ENCODE measurements at places on chromosomes 16 and 17.

GRCh38 chr17:1979182-1979985 is 45.8 kb downstream of the RTN4RL1 start:
- no peak for DNase-seq

GRCh38 chr17:58956997-58957724 is 149.5 kb downstream of the TRIM37 start:
- DNase-seq: no peak

DNA sequence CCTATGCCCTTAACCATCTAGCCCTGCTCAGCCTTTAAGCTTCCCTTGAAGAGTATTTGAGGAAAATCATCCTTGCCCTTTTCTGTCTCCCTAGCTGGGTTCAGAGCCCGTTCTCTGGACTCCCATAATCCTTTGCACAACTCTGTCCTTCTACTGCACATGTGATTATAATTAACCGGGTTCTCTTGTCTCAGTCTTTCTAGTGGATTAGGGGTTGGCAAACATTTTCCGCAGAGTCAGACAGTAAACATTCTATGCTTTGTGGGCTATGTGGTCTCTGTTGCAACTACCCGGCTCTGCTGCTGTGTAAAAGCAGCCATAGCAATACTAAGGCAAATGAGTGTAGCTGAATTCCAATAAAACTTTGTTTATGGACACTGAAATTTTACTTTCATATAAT is 80.0 kb downstream of the CDRT15 start:
- no peak for DNase-seq

- no peak for DNase-seq
Observed at GRCh38 chr17:33949100-33949499, 306.0 kb upstream of the CCL2 start.

- no peak for DNase-seq
Observed at GRCh38 chr17:10585529-10585928, 36.1 kb upstream of the MYH2 start.

DNA sequence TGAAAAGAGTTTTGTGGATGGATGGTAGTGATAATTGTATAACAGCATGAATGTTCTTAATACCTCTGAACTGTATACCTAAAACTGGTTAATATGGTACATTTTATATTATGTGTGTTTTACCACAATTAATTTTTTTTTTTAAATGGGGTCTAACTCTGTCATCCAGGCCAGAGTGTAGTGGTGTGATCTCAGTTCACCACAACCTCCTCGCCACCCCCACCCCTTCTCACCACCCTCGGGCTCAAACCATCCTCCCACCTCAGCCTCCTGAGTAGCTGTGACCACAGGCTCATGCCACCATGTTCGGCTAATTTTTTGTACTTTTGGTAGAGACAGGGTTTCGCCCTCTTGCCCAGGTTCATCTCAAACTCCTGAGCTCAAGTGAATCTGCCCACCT is 123.2 kb downstream of the CDRT15L2 start:
- DNase-seq: no peak

DNA sequence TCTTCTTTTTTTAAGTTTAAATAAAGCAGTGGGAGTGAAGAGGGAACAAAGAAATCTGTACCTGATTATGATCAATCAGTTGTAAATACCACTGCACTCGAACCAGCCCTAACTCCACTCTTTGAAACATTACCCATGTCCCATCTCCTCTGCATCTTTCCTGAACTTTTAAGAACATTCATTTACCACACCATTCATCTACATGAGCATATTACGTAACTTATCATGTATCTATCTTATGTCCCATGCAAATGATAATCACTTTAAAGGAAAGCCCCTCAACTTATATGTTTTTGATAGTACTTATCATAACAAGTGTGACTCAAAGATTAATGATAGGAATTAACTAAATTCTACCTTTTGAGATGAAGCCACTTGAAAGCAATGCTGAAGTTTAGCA is 10.7 kb upstream of the BRIP1 start:
- DNase-seq: no peak

GRCh38 chr16:71460236-71460635 is 1.8 kb downstream of the ZNF23 start:
- DNase-seq: no peak

DNA sequence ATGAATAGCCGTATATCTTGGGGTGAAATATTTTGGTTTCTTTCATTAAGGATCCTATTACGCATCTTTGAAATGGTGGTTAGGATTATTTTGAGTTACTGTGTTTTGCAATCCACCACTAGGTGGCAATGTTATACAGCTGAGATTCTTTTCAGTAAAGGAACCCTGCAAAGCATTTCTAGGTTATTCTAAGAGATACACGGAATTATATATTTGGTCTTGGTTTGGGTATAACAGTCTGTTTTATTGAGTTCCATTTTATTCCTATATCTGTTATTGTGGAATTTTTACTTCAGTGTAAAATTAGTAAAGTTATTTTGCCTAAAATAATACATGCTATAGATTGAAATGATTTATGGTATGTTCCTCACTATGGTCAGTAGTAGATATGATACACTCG is 62.9 kb upstream of the CPHXL start:
- no peak for DNase-seq

- DNase-seq: no peak
Observed at GRCh38 chr16:165539-166374, at the start of gene HBM. HBM (plus strand) TSS chr16:165978; CDS start chr16:165998, 20 bp downstream.

- no peak for DNase-seq
Observed at GRCh38 chr16:84839054-84839453, 19.3 kb downstream of the CRISPLD2 start.

DNA sequence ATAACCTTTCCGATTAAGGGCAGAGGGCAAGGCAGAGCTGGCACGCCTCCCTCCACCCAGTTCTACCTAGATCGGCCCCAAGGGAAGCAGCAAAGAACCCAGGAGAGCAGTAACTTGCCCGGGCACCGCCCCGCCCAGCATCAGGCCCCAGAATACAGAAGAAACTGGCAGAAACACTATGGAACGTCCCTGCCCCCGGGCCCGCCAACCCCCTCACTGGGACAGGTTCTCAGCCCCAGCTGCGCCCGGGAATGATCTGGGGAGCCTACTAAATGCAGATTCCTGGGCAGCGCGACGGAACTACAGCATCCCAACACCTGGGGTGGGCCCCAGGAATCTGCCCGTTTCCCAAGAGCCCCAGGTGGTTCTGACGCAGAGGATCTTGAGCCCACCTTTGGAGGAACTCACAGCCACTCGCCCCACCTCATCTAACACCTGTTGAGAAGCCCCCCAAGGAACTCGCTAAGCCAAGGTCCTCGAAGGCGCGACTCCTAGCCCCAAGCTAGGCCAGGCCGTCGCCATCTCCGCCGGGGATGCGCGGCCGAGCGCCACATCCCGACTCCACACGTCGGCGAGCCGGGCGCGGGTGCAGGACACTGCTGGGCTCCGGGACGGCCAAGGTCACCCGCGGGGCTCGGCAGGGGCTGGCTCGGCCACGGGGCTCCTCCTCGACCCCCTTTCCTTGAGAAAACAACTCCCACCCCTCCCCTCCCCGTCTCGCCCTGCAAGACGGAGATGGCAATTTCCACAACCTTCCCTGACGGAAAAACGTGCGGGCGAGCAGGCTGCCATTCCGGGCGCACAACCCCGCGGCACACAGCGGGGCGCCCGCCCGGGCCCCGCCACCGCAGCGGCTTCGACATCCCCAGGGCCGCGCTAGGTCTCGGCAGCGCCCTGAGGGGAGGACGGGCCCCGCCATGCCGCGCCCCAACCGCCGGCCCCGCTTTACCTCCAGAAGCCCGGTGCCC is 913 bp downstream of the CDIP1 start:
- no peak for DNase-seq

DNA sequence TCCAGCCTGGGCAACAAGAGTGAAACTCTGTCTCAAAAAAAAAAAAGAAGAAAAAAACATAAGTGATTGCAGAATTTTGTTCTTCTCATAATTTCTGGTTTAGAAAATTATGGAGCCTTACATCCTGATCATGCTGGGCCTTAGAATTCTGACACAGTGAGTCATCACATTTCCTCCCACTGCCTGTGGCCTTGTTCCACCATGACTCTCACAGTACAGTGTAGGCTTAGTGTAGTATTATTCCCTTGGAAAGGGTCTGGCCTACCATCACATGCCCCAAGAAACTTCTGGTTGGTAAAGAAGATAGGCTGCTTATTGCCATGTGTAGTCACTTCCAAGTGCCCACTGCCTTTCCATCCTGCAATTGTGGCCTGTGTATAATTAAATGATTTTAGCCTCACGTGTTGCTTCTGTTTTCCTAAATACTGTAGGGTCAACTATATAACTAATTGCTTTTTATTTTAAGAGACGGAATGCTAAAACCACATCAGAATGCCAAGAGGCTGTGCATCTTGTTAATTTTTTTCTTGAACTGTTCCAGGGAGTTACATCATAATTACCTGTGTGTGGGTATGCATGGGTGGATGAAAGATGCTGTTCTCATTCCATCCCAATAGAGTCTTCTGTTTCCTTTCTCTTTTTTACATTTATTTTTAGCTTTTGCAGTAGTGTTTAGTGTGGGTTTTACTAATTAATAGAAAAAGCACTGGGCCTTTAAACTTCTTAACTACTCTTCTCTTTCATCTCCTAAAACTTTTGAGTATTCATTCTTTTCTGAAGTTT is 25.9 kb downstream of the OGFOD1 start:
- DNase-seq: no peak

DNA sequence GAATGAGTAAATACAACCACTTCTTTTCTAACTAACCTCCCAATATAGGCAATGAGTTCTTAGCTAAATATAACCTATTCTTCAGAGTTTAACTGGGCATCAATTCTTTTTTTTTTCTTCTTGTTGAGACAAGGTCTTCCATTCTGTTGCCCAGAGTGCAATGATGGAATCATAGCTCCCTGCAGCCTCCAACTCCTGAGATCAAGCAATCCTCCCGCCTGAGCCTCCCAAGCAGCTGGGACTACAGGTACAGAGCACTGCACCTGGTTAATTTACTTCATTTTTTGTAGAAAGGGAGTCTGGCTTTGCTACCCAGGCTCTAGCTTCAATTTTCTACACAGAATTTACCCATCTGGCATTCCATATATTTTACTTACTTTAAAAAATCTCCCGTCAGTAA is 1.1 kb downstream of the METTL16 start:
- DNase-seq: no peak

- DNase-seq: no peak
Observed at GRCh38 chr16:19939553-19939952, 54.9 kb upstream of the GPRC5B start.

DNA sequence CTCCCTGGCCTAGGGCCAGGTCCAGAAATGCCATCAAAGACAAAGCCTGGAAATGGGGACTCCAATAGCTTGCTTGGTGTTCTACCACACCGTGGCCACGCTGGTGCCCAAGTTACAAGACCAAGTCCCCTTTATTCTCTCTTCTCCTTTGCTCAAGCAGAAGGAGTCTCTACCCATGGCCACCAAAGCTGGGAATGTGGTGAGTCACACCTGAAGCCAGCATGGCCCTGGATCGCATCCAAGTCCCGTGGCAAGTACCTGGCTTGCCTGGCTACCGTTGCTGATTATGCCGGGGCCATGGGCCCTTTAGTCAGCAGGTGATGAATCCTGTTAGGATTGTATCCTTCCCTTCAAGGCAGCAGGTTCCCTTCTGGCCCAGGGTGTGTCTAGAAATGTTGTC is 260.0 kb downstream of the HAPSTR1 start:
- no peak for DNase-seq

- DNase-seq: no peak
Observed at GRCh38 chr16:67242138-67242730, 5.0 kb downstream of the FHOD1 start.

- DNase-seq: no peak
Observed at GRCh38 chr17:12195418-12195817, 174.7 kb downstream of the MAP2K4 start.

GRCh38 chr17:16926571-16927451 is 45.1 kb downstream of the TNFRSF13B start:
- DNase-seq: no peak

GRCh38 chr17:30557916-30558685 is 80.9 kb downstream of the GOSR1 start:
- no peak for DNase-seq

DNA sequence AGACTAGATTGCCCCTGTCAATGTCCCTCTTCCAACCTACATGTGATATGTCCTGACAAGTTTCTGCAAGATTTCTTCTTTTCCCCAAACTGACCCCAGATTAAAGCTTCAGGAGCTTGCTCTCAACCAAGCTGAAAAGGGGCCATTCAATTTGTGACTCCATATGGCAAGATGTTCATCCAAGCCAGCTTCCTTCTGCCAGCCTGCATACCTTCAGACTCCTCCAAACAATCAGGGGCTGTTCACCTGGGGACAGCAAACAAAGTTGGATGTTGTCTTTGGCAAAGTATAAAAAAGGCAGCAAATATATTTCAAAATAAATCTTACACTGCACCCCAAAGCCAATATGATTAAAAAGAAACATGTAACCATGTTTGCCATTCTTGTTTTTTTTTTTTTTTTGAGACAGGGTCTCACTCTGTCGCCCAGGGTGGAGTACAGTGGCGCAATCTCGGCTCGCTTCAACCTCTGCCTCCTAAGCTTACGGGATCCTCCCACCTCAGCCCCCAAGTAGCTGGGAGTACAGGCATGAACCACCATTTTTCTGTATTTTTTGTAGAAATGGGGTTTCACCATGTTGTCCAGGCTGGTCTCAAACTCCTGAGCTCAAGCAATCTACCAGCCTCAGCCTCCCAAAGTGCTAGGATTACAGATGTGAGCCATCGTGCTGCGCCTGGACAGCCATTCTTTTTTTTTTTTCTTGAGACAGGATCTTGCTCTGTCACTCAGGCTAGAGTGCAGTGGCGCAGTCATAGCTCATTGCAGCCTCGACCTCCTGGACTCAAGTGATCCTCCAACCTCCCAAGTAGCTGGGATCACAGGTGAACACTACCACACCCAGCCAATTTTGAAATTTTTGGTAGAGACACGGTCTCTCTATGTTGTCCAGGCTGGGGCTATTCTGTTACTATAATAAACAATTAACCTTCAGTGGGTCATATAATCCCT is 50.0 kb upstream of the AKAP1 start:
- no peak for DNase-seq

DNA sequence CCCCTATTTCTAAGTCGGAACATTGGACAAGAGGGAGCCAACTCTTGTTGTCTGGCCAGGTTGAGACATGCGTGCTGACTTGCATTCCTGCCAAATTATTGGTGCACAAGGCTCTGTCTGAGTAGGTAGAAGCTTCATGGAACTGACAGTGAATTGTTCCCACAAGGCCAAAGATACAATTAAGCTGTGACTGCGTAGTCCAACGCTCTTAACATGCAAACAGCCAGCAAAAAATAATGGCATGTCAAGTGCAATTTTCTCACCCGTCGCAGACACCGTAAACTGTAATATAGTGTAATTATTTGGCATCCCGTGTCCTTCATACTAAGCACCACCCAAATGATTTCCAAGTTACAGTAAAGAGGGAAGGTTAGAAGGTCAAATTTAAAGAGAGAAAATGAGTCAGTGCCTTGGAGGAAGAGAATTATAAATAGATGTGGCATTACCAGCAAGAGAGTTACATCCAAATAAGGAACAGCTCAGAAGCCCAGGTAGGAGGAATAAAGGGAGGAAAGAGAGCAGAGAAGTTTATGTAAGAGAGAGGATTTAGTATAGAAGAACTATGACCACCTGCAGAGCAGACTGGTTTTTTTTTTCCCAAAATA is 21.8 kb downstream of the CDH8 start:
- DNase-seq: peak; percentile 30

All from NCI-H2081 treated with DMSO at 0.1 percent for 48 hours (cell line).